Cardiac ventricle fibroblast (primary cell): ENCODE measurements at places on chromosomes 16 and 17. TPM values are rescaled to one million over a fixed set of nuclear protein-coding genes. Genes with fewer than 3 reads are reported as not detected.

BEAN1 gene
- total RNA-seq = 0.64 and 1.00 TPM in 2 replicates

NME1 gene
- total RNA-seq = 89.5 and 90.9 TPM in 2 replicates

AATK gene
- 0.15 TPM in 1 of 2 replicates, not detected in the other for total RNA-seq

SOX15 gene
- 0.20 and 0.25 TPM in 2 replicates for total RNA-seq

METTL9 gene
- 117 and 130 TPM in 2 replicates for total RNA-seq

CACNG3 gene
- total RNA-seq = not detected in 2 replicates

PRSS36 gene
- 0.20 TPM in 1 of 2 replicates, not detected in the other for total RNA-seq

PRDM7 gene
- total RNA-seq = not detected in 2 replicates

CCDC144A gene
- total RNA-seq = 0.68 and 1.3 TPM in 2 replicates

SPNS2 gene
- total RNA-seq = 0.24 TPM in 1 of 2 replicates, not detected in the other

ECI1 gene
- 20.4 and 29.7 TPM in 2 replicates for total RNA-seq
